ENCODE measurements at places on chromosomes 2 and 18.

DNA sequence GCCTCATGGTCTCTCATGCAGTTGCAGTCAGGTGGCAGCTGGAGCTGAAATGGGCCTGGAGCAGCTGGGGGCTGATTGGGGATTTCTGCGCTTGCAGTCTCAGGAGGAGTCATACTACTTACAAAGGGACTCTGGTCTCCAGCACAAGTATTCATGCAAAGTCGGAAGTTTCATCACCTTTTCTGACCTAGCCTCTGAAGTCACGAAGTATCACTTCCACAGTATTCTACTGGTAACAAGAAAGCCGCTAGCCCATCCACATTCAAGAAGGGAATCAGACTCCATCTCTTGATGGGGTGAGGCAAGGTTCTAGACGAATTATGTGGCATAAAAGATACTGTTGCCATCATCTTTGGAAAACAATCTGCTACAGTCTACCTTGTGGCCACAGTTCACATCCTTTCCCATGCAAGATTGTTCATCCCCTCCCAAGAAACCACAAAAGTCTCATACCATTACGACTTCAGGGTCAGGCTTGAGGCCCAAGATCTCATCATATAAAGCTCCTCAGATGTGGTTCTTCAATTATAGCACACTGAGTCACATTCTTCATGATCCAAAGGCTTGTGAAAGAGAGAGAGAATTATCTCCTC is 95.3 kb downstream of the SMC6 start:
- H3K4me3 ChIP-seq = no peak overlapping the region
- H3K4me1 ChIP-seq = no peaks in the 10 kb centered on the region
- H3K27me3 ChIP-seq = no peaks in the 10 kb centered on the region
- H3K27ac ChIP-seq = no peak overlapping the region
- DNase-seq = no peak

GRCh38 chr2:231820786-231821303 is 34.6 kb downstream of the COPS7B start:
- no peaks in the 10 kb centered on the region for H3K27me3 ChIP-seq
- DNase-seq = no peak
- H3K27ac ChIP-seq = no peak overlapping the region
- no peak overlapping the region for H3K4me3 ChIP-seq
- H3K4me1 ChIP-seq = no peaks in the 10 kb centered on the region

- no peaks in the 10 kb centered on the region for H3K4me1 ChIP-seq
- H3K27me3 ChIP-seq = no peaks in the 10 kb centered on the region
- no peaks in the 10 kb centered on the region for H3K36me3 ChIP-seq
- H3K4me3 ChIP-seq = no peak overlapping the region
These were observed 36.3 kb upstream of the CHRNA1 start for GRCh38 chr2:174800436-174801205.

GRCh38 chr2:120765678-120766469 is 30.2 kb downstream of the GLI2 start:
- H3K27me3 ChIP-seq = no peaks in the 10 kb centered on the region
- peaks cover 9% of the 10 kb centered on the region for H3K4me1 ChIP-seq
- no peak overlapping the region for H3K4me3 ChIP-seq

GRCh38 chr2:27264753-27265535 is 2.1 kb upstream of the SLC30A3 start:
- DNase-seq = peak; percentile 91
- peak overlapping the region; percentile 92 for H3K4me3 ChIP-seq
- H3K36me3 ChIP-seq = no peaks in the 10 kb centered on the region
- no peak overlapping the region for H3K27ac ChIP-seq
- peaks cover 11% of the 10 kb centered on the region for H3K4me1 ChIP-seq

- H3K36me3 ChIP-seq = no peaks in the 10 kb centered on the region
- peaks cover 4% of the 10 kb centered on the region for H3K27me3 ChIP-seq
These were observed 7.8 kb downstream of the XDH start for GRCh38 chr2:31406593-31407385.

DNA sequence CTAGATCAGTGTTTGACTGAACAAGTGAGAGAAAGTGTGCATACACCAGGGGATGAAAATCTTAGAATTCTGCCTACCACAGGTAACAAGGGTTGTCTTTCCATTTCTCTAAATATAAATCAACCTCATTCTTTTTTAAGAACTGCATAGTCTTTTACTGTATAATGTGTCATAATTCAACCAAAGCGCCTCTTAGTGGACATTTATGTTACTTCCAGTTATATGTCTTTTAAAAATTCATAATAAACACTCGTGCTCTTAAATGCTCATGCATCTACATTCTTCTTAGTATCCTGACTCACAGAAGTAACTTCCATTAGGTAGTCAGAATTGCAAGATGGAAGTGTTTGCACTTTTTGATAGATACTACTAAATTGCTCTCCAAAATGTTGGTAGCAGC is 76.2 kb downstream of the CHRNA1 start:
- no peaks in the 10 kb centered on the region for H3K36me3 ChIP-seq
- peak; percentile 37 for DNase-seq
- H3K27ac ChIP-seq = no peak overlapping the region
- no peak overlapping the region for H3K4me3 ChIP-seq
- H3K27me3 ChIP-seq = peaks cover 36% of the 10 kb centered on the region

- H3K4me1 ChIP-seq = no peaks in the 10 kb centered on the region
- no peak for DNase-seq
- H3K36me3 ChIP-seq = no peaks in the 10 kb centered on the region
- no peaks in the 10 kb centered on the region for H3K27me3 ChIP-seq
- H3K27ac ChIP-seq = no peak overlapping the region
- H3K4me3 ChIP-seq = no peak overlapping the region
These were observed 17.3 kb upstream of the RHOB start for GRCh38 chr2:20429528-20429927.

DNA sequence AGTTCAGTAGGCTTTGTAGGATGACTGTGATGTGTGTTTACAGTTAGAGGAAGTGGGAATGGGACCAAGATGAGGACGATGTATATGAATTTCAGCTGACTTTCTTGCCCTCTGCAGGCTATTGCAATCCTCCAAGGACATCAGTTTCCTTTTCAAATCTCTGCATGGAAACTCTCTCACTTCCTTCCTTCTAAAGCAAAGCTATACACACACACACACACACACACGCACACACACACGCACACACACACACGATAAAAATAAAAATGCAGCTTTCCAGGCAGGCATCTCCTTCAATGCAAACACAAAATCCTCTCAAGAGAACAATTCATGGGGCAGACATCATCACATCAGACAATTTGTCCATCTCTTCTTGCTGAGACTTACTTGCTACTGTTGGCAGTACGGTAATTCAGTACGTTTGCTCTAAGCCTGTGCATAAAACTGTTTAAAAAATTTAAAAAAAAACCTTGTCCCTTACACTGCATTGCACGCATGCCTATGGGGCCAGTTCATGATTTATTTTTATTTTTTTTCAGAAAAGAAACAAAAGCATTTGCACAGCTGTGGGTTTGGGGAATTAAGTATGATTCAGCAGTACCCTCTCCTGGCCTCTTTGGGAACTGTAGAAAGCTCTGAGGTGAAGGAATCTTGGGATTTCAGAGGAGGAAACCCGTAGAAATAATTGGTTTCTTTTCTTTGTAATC is 27.1 kb upstream of the ICOS start:
- H3K27me3 ChIP-seq = no peaks in the 10 kb centered on the region
- H3K27ac ChIP-seq = no peak overlapping the region
- H3K4me1 ChIP-seq = no peaks in the 10 kb centered on the region
- H3K4me3 ChIP-seq = no peak overlapping the region

DNA sequence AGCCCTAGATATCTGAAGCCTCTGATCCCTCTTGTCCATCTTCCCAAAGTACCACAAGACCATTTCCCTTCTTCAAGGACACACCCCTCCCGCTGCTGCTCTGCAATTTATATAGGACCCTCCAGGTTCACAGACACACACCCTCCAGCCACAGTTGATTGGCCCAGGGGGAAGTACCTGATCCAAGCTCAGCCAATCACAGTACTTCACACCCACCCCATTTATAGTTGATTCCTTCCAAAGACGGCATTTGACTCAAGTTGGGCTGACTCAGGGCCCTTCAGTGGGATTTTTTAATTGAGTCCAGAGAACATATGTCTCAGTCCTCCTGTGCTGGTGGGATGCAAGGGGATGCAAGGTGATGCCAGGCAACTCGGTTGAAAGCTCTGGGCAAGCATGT is 59.2 kb downstream of the GYPC start:
- H3K27me3 ChIP-seq = no peaks in the 10 kb centered on the region
- DNase-seq = no peak
- H3K4me3 ChIP-seq = no peak overlapping the region
- H3K36me3 ChIP-seq = no peaks in the 10 kb centered on the region
- no peak overlapping the region for H3K27ac ChIP-seq

- H3K4me1 ChIP-seq = peaks cover 8% of the 10 kb centered on the region
- H3K27me3 ChIP-seq = no peaks in the 10 kb centered on the region
- no peaks in the 10 kb centered on the region for H3K36me3 ChIP-seq
- no peak overlapping the region for H3K4me3 ChIP-seq
- no peak for DNase-seq
These were observed 59.6 kb downstream of the HPCAL1 start for GRCh38 chr2:10362096-10362897.

GRCh38 chr2:112902816-112903215 is 8.1 kb upstream of the IL37 start:
- no peaks in the 10 kb centered on the region for H3K36me3 ChIP-seq
- no peaks in the 10 kb centered on the region for H3K4me1 ChIP-seq
- H3K4me3 ChIP-seq = no peak overlapping the region
- DNase-seq = no peak

DNA sequence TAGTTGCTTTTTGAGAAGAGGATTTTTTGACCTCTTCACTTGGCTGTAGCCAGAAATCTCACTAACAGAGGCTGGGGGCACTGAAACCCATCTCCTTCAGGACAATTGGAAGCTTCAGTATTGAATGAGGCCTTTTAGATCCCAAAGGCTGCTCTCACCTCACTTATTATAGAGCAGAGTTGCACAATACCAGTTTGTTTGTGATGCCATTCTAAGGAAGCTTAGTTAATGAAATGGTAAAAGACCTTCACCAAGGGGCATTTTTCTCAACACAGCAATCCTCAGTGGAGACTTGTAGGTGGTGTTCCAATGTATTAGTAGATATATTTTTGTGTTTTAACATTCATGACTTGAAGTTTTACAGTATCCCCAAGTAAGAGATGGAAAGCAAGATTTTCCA is 71.0 kb upstream of the RFX8 start:
- H3K4me1 ChIP-seq = no peaks in the 10 kb centered on the region
- H3K27ac ChIP-seq = no peak overlapping the region
- DNase-seq = no peak
- no peak overlapping the region for H3K4me3 ChIP-seq

GRCh38 chr2:236061899-236062298 is 106.3 kb downstream of the GBX2 start:
- no peak overlapping the region for H3K27ac ChIP-seq
- no peak for DNase-seq
- H3K4me3 ChIP-seq = no peak overlapping the region
- no peaks in the 10 kb centered on the region for H3K36me3 ChIP-seq
- no peaks in the 10 kb centered on the region for H3K27me3 ChIP-seq
- no peaks in the 10 kb centered on the region for H3K4me1 ChIP-seq

- H3K4me1 ChIP-seq = no peaks in the 10 kb centered on the region
- no peak overlapping the region for H3K27ac ChIP-seq
- H3K4me3 ChIP-seq = no peak overlapping the region
- peak; percentile 24 for DNase-seq
- H3K27me3 ChIP-seq = no peaks in the 10 kb centered on the region
These were observed 15.8 kb downstream of the TMEM200C start for GRCh38 chr18:5879479-5879882.

DNA sequence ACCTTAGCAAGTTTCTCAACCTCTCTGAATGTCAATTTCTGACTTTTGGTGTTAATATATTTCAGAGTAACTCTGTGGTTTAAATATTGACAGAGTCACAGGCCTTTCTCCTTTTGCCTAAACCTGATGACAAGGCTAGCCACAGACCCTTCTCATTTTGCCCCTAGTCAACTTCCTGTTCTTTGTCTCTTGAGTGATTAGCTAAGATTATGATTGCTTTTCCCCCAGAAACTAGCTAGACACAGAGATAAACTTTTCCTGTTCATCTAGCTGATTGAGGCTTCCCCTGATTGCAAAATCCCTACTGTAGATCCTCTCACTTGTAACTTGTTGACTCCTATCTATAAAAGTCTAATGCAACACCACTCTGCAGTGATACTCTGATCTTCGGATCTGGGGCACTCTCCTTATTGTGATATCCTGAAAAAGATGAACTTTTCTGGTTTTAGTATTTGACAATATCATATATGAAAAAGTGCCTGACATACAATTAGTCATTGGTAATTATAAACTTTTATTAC is 241.4 kb downstream of the ZNF385B start:
- DNase-seq = peak; percentile 36
- no peaks in the 10 kb centered on the region for H3K4me1 ChIP-seq
- no peaks in the 10 kb centered on the region for H3K27me3 ChIP-seq
- no peak overlapping the region for H3K4me3 ChIP-seq
- no peaks in the 10 kb centered on the region for H3K36me3 ChIP-seq

DNA sequence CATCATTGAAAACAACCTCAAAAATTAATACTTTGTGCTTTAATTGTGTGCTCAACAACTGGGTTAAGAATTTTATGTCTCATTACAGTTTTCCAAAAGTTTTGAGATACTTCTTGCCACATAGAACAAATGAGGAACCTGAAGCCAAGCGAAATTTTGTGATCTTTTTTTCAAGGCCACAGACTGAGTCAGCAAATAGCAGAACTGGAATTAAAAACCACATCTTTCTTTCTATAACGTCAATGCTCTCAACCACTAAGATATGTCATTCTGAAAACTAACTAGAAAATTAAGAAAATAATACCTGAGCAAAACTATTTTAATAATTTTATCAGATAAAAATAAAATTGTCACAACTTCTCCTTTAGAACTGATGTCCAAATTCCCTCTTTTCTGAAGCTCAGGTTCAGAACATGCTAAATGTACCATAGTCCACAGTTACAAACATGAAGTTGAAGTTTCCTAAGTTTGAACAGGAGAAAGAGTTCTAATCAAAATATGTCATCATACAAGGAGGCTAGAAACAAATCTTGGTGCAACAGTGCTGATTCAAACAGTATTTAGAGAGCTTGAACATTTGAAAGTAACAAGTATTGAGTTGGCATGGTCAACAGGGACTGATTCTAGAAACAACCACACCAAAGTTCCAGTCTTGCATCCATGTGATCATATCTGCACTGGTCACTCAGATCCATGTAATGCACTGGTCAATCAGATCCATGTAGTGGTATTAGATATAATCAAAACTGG is 27.6 kb upstream of the CALCRL start:
- DNase-seq = no peak
- no peak overlapping the region for H3K4me3 ChIP-seq
- H3K36me3 ChIP-seq = peaks cover 4% of the 10 kb centered on the region
- H3K4me1 ChIP-seq = peaks cover 13% of the 10 kb centered on the region

- no peaks in the 10 kb centered on the region for H3K36me3 ChIP-seq
- no peak for DNase-seq
- H3K4me3 ChIP-seq = no peak overlapping the region
- no peaks in the 10 kb centered on the region for H3K4me1 ChIP-seq
- no peak overlapping the region for H3K27ac ChIP-seq
These were observed 74.1 kb downstream of the RND3 start for GRCh38 chr2:150413366-150413765.

GRCh38 chr2:36578343-36579296 is 19.3 kb downstream of the FEZ2 start:
- H3K36me3 ChIP-seq = peaks cover 35% of the 10 kb centered on the region
- no peaks in the 10 kb centered on the region for H3K27me3 ChIP-seq
- peaks cover 12% of the 10 kb centered on the region for H3K4me1 ChIP-seq
